Esophagus muscularis mucosa (tissue), 4 donors: ENCODE measurements at places on chromosomes 5 and 9. TPM values are rescaled to one million over a fixed set of nuclear protein-coding genes. Genes with fewer than 3 reads are reported as not detected.

DNA sequence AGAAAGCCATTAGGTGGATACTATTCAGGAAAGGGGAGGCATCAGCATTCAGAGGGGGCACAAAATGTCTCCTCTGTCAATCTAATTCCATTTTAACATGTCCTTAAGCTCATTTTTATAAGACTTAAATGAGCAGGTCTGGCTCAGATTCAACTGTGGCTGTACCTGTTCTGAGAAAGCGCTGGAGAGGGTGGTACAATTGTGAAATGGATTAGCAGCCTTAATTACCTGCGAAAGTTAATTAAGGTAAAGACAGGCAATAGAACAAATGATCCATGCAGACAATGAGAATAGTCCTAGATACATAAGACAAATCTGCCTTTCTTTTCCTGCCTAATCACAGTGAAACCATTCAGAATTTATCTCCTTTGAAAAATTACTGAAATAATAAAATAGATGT, 96.2 kb downstream of the TAF11L14 start:
- no peaks in the 10 kb centered on the region for H3K36me3 ChIP-seq
- H3K27me3 ChIP-seq: no peaks in the 10 kb centered on the region
- no peak overlapping the region for H3K27ac ChIP-seq
- DNase-seq: no peak
- H3K4me1 ChIP-seq: no peaks in the 10 kb centered on the region

- no peak for DNase-seq
- H3K4me1 ChIP-seq: no peaks in the 10 kb centered on the region
- H3K36me3 ChIP-seq: no peaks in the 10 kb centered on the region
- H3K4me3 ChIP-seq: no peak overlapping the region
- H3K27ac ChIP-seq: no peak overlapping the region
Observed at GRCh38 chr9:1490341-1491232, 440.4 kb downstream of the DMRT2 start.

SYK gene
- 8.4 TPM for total RNA-seq

GRCh38 chr5:10157085-10157669, 92.5 kb downstream of the ATPSCKMT start:
- H3K36me3 ChIP-seq: no peaks in the 10 kb centered on the region
- H3K4me3 ChIP-seq: no peak overlapping the region
- H3K4me1 ChIP-seq: no peaks in the 10 kb centered on the region
- no peak overlapping the region for H3K27ac ChIP-seq
- H3K27me3 ChIP-seq: no peaks in the 10 kb centered on the region

DNA sequence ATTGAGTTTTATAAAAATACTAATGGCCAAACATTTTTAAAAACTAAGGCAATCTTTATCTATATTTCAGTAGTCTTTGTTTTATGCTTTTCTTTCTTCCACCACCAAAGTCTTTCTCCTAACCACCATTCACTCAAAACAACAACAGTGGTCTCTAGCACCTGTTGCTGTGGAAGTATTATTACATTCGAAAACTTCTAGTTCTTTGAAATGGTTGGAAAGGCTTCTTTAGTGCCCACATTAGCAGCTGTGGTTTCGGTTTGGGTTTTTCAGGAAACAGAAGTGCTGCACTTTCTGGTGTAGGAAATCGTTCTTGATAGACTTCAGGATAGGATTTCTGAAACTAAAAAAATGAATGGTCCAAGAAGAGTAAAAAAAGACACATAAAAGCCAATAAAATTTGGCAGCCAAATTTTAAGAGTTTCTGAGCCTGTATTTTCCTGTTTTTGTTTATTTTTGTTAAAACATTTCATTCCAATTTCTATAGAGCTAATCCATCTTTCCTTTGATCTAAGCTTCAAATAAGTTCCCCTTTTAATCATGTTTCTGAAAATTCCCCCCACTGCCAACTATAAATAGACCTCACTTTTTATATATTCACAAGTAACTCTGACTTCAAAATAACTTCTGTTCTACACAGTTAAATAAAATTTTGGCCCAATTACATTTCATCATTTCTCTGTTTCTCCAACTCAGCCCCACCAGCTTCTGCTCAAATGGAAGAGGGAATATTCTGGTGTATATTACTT, 102.2 kb downstream of the DEPDC1B start:
- no peaks in the 10 kb centered on the region for H3K27me3 ChIP-seq
- H3K4me1 ChIP-seq: no peaks in the 10 kb centered on the region
- H3K4me3 ChIP-seq: no peak overlapping the region
- no peak overlapping the region for H3K27ac ChIP-seq
- no peak for DNase-seq

DNA sequence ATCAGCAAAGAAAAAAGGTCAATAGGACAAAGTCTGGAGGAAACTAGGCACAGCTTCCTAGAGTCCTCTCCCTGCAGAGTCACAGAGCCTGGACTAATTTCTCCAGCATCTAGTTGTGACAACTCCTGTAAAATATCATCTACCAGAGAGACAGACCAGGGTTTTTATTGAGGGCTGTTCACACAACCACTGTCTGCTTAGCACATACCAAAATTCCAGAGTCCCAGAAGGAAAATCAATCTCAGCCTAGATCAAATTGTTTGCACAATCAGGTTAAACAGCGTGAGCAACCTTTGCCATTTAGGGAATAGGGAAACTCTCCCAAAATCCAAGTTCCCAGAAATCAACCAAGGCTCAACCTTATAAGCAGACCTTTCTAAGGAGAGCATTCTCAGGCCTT, 190.3 kb downstream of the SYK start:
- H3K4me3 ChIP-seq: no peak overlapping the region
- H3K27me3 ChIP-seq: no peaks in the 10 kb centered on the region
- no peaks in the 10 kb centered on the region for H3K4me1 ChIP-seq
- no peak overlapping the region for H3K27ac ChIP-seq
- no peak for DNase-seq

PAPPA gene
- total RNA-seq: 3.5 TPM

DNA sequence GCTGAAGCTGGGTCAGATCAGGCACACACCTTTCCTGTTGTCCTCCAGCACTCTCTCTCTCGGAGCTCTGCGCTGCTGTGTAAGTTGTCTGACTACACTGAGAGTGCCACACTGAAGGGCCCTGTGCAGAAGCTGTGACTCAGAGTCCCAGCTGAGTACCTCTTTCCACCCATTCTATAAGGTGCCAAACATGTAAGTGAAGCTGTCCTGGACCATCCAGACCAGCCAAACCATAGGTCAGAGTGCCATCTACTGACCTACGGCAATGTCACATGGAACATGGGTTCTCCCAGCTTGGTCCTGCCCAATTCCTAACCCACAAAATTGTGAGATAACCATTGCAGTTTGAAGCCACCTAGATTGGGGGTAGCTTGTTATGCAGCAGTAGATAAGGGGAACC, 68.2 kb downstream of the ADCY2 start:
- DNase-seq: no peak
- no peak overlapping the region for H3K27ac ChIP-seq
- H3K36me3 ChIP-seq: no peaks in the 10 kb centered on the region
- peaks cover 28% of the 10 kb centered on the region for H3K4me1 ChIP-seq
- no peak overlapping the region for H3K4me3 ChIP-seq

TRAF1 gene
- 7.4 TPM for total RNA-seq

PCDHB4 gene
- total RNA-seq: 3.0 TPM

- no peak overlapping the region for H3K4me3 ChIP-seq
- H3K4me1 ChIP-seq: peaks cover 9% of the 10 kb centered on the region
- no peaks in the 10 kb centered on the region for H3K36me3 ChIP-seq
Observed at GRCh38 chr5:108320231-108320630, 61.7 kb downstream of the FBXL17 start.

- H3K36me3 ChIP-seq: peaks cover 57% of the 10 kb centered on the region
- H3K27me3 ChIP-seq: no peaks in the 10 kb centered on the region
- no peaks in the 10 kb centered on the region for H3K4me1 ChIP-seq
- no peak overlapping the region for H3K4me3 ChIP-seq
- DNase-seq: no peak
Observed at GRCh38 chr5:150043657-150044328, 42.6 kb downstream of the CSF1R start.
